Dermis microvascular lymphatic vessel endothelial cell (primary cell): ENCODE measurements at places on chromosomes 12 and 14. TPM values are rescaled to one million over a fixed set of nuclear protein-coding genes. Genes with fewer than 3 reads are reported as not detected.

- DNase-seq, result peak; percentile 75
Observed at GRCh38 chr14:22386924-22387775, 201.9 kb downstream of the DAD1 start.

TAS2R31 gene
- total RNA-seq, result 1.2 and 2.3 TPM in 2 replicates

DNA sequence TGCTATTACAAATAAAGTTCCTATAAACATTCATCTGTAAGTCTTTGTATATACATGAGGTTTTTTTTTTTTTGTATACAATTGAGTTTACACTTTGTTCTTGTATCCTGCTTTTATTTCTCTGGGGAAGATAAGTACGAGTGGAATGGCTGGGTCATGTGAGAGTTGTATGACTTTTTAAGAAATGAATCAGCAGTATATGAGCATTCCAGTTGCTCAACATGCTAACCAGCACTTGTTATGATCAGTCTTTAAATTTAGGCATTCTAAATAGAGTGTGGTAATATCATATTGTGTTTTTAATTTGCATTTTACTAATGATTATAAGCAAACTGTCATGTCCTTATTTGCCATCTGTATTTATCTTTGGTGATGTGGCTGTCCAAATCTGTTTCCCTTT lies 44.7 kb upstream of the AMIGO2 start:
- no peak for DNase-seq

CCDC196 gene
- total RNA-seq, result not detected in 2 replicates

DNA sequence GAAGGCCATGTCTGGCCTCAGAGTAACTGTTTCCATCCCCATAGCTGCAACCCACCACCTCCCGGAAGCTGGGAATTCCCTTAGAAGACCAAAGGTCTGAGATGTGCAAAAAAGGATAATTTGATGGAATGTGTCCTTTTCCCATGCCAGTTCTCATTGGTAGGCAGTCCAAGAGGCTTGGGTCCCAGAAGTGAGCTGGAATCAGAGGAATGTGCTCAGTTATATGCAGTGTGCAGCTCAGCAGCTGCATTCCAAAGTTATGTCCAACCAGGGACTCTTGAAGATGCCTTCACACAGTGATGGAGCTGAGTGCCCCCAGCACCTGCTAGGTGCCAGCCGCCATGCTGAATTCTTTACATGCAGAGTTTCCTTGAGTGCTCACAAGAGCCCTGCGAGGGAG lies 583.9 kb upstream of the TBX3 start:
- DNase-seq, result no peak

DNA sequence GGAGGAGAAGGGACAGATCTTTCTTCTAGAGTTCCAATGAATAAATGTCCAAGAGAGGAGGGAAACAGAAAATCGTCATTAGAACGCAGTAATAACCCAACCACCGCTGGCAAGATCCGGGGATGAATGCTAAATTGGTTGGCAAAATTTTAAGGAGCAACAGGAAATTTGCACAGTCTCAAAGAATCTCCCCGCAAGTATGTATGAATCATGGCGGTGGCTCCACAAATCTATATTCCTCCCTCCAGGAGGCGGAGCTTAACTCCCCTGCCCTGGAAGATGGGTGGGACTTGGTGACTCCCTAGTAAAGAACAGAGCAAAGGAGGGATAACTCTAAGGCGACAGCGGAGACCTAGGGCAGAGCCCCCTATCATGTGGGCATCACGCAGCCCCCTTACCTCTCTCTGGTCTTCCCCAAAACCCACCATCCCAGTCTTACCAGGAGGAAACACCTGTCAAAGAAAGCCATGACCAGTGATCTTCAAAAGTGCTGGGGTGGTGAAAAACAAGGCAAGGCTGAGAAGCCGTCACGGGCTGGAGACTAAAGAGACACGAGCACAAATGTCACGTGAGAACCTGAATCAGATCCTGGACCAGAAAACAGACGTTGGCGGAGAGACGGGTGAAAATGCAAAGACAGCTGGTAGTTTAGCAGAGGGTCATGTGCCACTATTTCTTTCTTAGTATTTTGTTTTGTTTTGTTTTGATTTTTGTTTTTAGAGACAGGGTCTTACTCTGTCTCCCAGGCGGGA lies 125.8 kb downstream of the NCOR2 start:
- peak; percentile 81 for DNase-seq

- peak; percentile 12 for DNase-seq
Observed at GRCh38 chr12:85796001-85796400, 40.2 kb downstream of the RASSF9 start.

GRCh38 chr12:106892075-106892474 lies 63.6 kb upstream of the TMEM263 start:
- DNase-seq, result no peak

- no peak for DNase-seq
Observed at GRCh38 chr12:46577063-46577776, 204.6 kb upstream of the SLC38A2 start.

- DNase-seq, result no peak
Observed at GRCh38 chr12:92432724-92433441, 269.9 kb upstream of the PLEKHG7 start.

TAS2R19 gene
- total RNA-seq, result 1.7 and 3.4 TPM in 2 replicates

CIDEB gene
- 1.5 and 2.4 TPM in 2 replicates for total RNA-seq

SMCO3 gene
- 0.89 and 1.4 TPM in 2 replicates for total RNA-seq

DNA sequence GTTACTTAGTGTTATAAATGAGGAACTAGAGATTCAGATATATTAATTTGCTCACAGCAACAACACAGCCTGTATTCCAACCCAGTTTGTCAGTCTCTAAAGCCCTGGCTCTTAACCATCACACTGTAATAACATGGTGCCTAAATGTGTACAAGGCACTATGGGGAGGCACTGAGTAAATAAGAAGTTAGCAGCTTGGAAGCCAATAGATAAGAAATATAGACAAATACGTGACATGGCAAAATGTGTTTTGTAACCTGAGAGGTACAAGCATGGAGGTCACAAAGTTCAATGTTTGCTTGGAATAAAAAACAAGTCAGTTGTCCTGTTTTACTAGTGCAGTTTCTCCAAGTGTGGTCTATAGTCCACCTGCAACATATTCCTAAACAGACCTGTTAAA lies 16.3 kb upstream of the SLCO1A2 start:
- DNase-seq, result no peak

DNA sequence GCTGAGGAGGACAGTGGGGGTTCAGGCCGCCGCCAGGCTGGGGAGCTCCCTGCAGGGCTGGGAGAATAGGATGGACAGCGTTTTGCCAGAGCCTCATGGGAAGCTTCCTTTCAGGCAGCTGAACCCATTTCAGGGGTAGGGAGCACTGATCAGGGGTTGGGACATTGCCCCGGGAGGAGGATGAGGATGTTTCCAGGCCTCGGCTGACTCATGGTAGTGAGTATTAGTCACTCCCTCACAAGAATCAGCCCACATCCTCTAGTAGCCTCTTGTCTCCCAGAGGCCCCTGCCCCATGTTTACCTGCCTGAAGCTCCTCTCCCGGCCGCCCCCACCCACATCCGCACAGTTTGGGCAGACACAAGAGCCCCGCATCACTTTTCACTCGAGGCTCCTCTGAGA lies 89.8 kb downstream of the ZFP36L1 start:
- peak; percentile 71 for DNase-seq

CDKL1 gene
- total RNA-seq, result 42.2 and 62.8 TPM in 2 replicates

DNA sequence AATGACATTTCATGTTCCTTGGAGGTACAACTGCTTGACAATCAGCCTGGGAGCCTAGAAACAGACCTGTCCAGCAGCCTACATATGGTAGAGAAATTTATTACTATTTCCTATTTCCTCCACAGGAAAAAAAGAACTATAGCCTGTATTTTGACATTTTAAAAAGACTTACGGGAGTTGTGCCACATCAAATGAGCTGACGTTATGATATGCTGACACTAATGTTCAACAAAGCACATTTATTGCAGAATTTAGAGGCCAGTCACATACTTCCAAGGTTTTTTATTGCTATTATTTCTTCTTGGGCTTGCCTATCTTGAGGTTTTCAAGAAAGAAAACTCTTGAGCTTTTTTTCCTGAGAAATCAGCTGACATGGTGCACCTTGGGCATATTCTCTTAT lies 305.3 kb downstream of the LRIG3 start:
- no peak for DNase-seq

GRCh38 chr14:23539248-23540140 lies 12.1 kb downstream of the ZFHX2 start:
- DNase-seq, result peak; percentile 43

GRCh38 chr14:104343690-104344640 lies 205.6 kb downstream of the KIF26A start:
- no peak for DNase-seq

DNA sequence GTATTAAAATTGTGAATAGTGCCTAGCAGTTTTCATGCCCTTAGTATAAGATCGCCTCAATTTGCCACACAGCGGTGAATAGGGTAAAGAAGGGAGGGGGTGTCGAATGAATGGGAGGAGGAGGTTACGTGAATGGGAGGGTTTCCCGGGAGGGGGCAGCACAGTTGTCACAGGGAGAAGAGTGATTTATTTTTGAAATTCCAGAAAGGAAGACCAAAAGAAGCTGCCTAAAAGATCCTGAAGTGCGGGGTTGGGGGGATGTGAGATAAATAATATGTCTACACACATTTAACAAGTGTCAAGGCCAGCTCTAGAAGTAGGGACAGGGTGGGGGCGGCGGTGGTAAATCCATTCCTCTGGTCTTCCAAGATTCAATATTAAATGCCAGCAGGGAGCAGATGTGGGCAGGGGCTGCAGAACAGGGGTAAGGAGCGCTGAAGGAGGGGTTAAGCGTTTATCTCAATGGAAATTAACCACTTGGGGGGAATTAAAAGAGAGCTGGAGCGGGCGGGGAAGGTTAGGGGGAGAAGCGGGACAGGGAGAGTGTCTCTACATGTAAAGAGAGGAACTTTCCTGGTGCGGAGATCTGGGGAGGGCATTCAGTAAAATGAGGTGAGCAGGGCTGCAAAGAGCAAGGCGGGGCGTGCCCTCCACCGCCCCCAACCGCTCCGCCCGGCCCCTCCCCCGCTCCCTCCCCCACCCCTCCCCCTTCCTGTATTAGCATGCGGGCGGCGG lies 867 bp downstream of the C12orf42 start:
- no peak for DNase-seq

GRCh38 chr14:85622106-85622505 lies 92.2 kb downstream of the FLRT2 start:
- DNase-seq, result no peak

DNA sequence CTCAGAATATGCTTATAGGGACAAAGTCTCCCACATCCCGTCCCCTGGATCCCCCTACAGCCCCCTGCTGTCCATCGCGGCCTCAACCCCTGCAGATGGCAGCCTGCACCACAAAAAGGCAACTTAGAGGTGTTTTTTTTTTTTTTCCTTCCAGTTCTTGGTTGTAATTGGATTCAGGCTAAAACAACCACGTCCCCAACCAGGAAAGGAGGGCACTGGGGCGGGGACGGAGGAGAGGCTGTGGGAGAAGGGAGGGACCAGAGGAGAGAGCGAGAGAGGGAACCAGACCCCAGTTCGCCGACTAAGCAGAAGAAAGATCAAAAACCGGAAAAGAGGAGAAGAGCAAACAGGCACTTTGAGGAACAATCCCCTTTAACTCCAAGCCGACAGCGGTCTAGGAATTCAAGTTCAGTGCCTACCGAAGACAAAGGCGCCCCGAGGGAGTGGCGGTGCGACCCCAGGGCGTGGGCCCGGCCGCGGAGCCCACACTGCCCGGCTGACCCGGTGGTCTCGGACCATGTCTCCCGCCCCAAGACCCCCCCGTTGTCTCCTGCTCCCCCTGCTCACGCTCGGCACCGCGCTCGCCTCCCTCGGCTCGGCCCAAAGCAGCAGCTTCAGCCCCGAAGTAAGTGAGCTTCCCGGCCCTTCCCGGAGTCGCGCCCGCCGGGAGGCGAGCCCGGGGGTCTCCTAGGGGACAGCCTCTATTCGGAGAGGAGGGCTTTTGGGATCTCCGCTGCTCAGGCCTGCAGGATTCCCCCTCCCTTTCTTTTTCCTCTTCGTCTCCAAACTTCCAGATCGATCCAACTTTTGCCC lies at the start of gene MMP14:
Gene MMP14, plus strand, starts transcription at position 285 of the 813 bp plus-strand sequence. Its CDS starts 233 bp downstream, at position 518.
- peak; percentile 89 for DNase-seq

- no peak for DNase-seq
Observed at GRCh38 chr12:45357539-45358417, 141.9 kb downstream of the ANO6 start.

DNA sequence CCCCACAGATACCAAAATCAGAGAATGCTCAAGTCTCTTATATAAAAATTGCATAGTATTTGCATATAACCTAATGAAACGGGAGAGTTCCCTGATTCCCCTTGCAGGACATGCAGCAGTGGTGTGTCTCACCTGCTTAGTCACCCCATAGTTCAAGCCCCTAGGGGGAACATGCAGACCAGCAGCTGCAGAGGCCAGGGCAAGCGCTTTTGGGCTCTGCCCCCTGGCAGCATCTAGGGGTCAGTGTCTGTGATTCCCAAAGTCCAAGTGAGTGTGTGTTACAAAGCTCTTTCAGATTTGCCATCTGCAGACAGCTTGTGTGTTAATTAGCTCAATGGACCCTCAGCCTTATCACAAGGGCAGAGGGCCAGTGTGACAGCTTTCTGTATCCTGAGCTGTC lies 110.1 kb downstream of the DNAI7 start:
- no peak for DNase-seq

- DNase-seq, result no peak
Observed at GRCh38 chr12:69007101-69007854, 74.3 kb upstream of the CPM start.

DNA sequence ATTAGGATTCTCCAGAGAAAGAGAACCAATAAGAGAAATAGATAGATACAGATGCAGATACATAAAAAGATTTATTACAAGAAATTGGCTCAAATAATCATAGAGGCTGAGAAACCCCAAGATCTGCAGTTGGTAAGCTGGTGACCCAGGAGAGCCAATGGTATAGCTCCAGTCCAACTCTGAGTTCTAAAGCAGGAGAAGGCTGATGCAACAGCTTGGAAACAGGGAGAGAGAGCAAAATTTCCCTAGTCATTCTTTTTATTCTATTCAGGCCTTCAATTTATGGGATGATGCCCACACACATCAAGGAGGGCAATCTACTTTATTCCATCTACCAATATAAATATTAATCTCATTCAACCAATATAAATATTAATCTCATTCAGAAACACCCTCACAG lies 218.2 kb downstream of the PRKD1 start:
- no peak for DNase-seq

AMIGO2 gene
- total RNA-seq, result 1.1 and 1.3 TPM in 2 replicates

CPNE6 gene
- total RNA-seq, result not detected in 2 replicates

DNA sequence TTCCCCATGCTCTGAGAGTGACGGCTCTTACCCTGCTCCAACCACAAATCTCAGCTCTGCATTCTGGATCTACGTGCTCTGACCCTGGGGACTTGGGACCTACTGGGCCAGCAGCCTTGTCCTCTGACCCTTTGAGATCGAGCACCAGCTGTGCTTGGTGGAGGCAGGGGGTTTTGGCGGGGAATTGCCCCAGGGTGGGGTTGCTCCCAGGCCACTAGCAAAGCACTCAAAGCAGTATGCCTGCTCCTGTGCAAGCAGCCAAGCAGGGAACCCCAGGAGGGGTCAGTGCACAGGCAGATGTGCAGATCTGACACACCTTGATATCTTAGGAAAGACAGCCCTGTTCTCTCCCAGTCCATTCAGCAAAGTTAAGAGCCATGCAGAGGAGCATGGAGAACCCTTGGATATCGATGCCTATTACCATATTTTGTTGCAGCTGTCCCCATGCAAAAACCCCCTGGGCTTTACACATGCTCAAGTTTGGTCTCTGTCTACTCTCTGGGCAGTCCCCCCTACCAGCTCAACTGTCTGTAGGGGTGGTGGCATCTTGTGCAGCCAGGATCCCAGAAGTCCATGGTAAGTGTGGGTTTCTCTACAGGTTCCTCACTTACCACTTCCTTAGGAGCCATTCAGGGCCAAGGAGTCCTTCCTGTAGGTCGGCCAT lies 319.0 kb downstream of the TMTC2 start:
- DNase-seq, result no peak
